ENCODE measurements at places on chromosomes 16 and 17.

GRCh38 chr17:27423651-27424050 lies 32.6 kb upstream of the KSR1 start:
- DNase-seq = no peak

GRCh38 chr17:74742153-74742515 lies 5.1 kb downstream of the RAB37 start:
- DNase-seq = peak; percentile 47

DNA sequence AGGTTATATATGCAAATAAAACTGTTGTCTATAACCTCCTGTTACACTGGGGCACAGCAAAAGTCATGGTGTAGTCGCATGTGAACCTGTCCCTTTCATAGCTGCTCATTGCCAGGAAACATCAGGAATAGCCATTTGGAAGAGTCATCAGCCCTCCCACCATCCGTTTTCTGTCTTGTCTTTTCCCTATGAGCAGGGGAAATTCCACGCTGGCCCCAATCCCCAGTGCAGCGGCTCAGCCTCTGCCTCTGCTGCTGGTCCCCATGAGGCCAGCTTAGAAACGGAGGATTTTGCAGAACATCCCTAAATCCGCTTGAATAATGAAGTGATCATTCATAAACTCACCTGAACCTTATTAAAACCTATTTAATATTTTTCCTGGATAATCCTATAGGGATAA lies 10.5 kb downstream of the MAPT start:
- no peak for DNase-seq

- no peak for DNase-seq
Measured at GRCh38 chr17:59332749-59333377, 1.4 kb downstream of the YPEL2 start.

DNA sequence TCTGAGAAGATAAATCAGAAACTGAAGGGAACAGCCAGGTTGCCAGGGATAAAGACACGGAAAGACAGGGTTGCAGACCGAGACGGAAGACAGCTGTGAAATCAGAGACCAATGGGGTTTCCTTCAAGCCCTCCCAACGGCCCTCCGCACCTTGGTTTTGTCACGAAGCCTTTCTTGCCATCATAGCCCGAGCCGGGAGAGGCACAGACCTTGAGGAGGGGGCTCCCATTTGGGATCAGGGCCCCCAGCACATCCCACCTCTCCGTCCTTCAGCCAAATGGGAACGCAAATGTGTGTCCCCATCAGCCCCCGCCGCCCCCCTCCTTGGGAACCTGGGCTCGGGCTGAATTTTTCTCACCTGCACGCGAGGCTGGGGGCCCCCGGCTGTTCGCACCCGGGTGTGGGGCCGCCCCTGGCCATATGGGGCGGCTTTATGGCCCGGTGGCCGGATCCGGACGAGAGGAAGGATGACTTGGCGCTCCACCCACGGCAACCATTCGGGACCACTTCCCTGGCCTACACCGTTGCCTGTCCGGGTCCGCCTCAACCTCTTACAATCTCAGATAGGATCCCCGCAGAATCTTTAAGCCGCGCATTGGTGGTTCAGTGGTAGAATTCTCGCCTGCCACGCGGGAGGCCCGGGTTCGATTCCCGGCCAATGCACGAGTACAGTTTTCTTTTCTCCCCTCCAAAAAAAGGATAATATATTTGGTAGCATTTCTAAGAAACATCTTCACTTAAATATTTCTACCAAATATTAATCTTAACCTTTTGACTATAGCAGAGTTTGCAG lies 1.4 kb upstream of the HES7 start:
- DNase-seq = peak; percentile 95

DNA sequence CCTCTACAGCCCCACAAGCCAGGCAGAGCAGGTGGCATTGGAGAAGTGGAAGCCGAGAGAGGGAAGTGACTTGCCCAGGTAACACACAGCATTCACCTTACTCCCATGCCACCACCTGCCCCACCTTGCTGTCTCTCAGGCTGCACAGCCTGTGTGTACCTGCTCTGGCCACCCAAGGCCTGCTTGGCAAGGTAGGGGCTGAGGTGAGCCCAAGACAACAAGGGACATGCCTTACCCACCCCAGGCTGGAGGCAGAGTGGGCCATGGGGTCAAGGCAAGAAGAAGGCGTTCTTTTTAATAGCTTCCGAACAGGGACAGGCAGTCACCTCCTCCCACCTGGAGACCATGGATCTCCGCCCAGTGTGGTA lies 40.1 kb downstream of the IRX3 start:
- DNase-seq = no peak

GRCh38 chr17:82402865-82403264 lies 15.3 kb upstream of the HEXD start:
- DNase-seq = no peak

GRCh38 chr17:79798299-79799173 lies 1.7 kb upstream of the CBX8 start:
- no peak for DNase-seq

DNA sequence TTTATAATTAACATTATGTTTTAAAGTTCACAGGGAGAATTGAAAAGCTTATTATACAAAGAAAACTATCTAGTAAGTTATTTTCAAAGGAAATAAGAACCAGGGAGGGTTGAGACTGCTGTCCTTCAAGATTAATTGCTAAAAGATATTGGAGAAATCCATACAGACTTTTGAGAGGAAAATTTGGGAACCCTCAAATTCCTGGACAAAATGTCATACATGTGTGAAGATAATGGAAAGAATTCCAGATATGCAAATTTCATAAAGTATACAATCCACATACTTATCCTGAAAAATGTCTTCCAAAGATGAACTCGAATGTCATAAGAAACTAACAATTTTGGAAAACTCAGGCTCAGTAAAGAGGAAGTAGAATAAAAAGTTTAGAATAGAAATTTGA lies 213.8 kb downstream of the HS3ST3A1 start:
- DNase-seq = no peak

DNA sequence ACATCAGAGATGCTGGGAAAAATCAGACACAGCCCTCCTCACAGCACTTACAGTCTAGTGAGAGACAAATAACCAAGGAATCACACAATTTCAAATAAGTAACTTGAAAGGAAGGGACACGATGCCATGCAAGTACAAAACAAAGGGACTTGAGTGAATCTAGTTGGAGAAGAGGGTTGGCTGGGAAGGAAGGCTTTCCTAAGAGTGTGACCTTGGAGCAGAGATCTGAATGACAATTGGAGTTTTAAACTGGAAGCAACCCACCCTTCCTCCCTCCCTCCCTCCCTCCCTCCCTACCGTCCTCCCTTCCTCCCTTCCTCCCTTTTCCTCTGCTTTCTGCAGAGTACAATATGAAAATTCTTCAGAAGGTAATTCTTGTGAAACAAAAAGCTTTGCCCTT lies 31.1 kb downstream of the ADAMTS18 start:
- no peak for DNase-seq

DNA sequence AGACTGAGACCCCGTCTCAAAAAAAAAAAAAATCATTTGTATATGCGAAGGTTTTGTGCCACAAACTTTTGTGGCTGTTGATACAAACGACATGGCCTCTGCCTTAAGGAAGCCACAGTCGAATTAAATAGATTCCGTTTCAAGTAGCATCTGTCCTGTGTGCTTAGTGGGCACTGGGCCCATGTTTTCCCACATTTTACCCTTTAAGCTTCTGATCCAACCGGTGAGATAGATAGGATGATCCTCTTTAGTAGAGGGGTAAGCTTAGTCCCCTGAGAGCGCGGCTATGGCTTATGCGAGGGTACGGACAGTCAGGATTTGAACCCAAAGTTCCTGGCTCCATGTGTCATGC lies 776 bp upstream of the TMEM219 start:
- DNase-seq = no peak

- DNase-seq = no peak
Measured at GRCh38 chr17:48340916-48341315, 89.1 kb downstream of the SKAP1 start.

GRCh38 chr16:47129755-47130435 lies 13.8 kb downstream of the NETO2 start:
- no peak for DNase-seq

- no peak for DNase-seq
Measured at GRCh38 chr16:4792951-4793513, 2.1 kb upstream of the SMIM22 start.

GRCh38 chr17:8004899-8005298 lies 2.5 kb downstream of the GUCY2D start:
- no peak for DNase-seq
